ENCODE measurements at places on chromosomes 3 and 15. TPM values are rescaled to one million over a fixed set of nuclear protein-coding genes. Genes with fewer than 3 reads are reported as not detected.

- H3K27ac ChIP-seq = no peak overlapping the region
- no peaks in the 10 kb centered on the region for H3K27me3 ChIP-seq
- H3K36me3 ChIP-seq = peaks cover 11% of the 10 kb centered on the region
- no peak overlapping the region for H3K4me3 ChIP-seq
- H3K4me1 ChIP-seq = no peaks in the 10 kb centered on the region
Observed at GRCh38 chr3:57281715-57282114, 10.8 kb downstream of the ASB14 start.

The CHRNA5 gene
- total RNA-seq = 23.6 TPM

- no peaks in the 10 kb centered on the region for H3K27me3 ChIP-seq
- no peak overlapping the region for H3K27ac ChIP-seq
- no peaks in the 10 kb centered on the region for H3K36me3 ChIP-seq
- DNase-seq = no peak
- H3K4me1 ChIP-seq = no peaks in the 10 kb centered on the region
- H3K4me3 ChIP-seq = no peak overlapping the region
Observed at GRCh38 chr3:102353148-102353547, 81.7 kb upstream of the ZPLD1 start.

- no peaks in the 10 kb centered on the region for H3K36me3 ChIP-seq
- DNase-seq = no peak
- peaks cover 62% of the 10 kb centered on the region for H3K27me3 ChIP-seq
- no peak overlapping the region for H3K27ac ChIP-seq
Observed at GRCh38 chr3:39801216-39801615, 8.2 kb upstream of the MYRIP start.

DNA sequence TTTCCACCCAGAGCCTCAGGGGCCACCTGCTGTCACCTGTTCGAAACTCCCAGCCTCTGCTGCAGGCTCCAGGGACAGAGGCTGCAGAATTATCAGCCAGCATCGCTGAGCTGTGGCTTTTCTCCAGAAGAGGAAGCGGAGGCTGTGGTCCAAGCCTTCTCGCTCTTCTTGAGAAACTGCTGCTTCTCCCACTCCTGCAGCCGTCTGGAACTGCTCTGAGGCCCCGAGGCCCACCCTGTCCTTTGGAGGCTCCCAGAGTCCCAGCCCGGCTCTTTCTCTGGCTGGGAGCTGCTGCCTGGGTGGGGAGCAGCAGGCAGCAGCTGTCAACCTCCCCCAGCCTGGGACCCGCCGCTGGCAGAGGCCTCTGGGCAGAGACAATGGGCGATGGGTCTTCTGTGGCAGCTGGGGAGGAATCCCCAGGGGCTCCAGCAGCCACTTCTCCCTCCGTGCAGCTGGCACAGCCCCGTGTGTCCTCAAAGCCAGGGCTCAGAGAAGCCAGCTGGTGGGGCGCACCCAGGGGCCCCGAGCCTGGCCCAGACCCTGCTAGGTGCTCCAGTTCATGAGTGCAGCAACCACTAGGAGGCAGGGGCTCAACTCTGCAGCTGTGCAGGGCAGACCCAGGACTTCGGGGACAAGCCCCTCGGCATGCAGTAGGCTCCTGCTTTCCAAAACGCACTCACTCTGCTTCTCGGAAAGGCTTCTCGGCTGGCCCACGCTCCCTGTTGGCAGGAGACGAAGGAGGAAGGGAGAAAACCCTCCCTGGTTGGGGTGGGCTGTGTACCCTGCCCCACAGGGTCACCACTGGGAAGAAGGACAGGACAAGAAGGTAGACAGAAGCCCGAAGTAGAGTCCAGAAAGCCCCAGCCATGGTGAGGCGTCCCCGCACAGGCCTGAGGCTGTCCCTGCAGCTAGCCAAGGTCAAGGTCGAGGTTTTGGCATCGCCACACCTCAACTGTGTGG is 49.9 kb upstream of the FURIN start:
- H3K4me1 ChIP-seq = no peaks in the 10 kb centered on the region
- DNase-seq = no peak
- H3K36me3 ChIP-seq = no peaks in the 10 kb centered on the region
- peak overlapping the region; percentile 21 for H3K4me3 ChIP-seq

- H3K4me3 ChIP-seq = no peak overlapping the region
- H3K27me3 ChIP-seq = no peaks in the 10 kb centered on the region
- H3K36me3 ChIP-seq = no peaks in the 10 kb centered on the region
Observed at GRCh38 chr15:67026610-67026967, 38.8 kb upstream of the SMAD3 start.

DNA sequence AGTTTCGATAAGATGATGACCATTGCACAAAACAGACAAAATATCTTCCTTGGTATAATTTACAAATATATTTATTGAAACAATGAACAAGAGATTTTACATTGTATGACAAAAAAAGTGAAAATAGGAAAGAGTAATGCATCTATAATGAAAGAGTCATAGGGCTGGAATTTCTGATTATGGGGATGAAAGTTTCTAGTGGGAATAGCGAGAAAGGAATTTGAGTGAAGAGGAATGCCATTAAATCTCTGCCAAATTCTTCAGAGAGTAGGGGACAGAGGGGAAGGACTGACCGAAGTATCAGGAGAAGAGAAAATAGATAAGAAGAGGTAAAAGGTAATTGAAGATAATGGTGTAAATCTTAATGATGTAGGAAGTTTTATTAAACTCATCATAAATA is 125.4 kb downstream of the VGLL3 start:
- H3K36me3 ChIP-seq = no peaks in the 10 kb centered on the region
- DNase-seq = no peak
- H3K27me3 ChIP-seq = no peaks in the 10 kb centered on the region
- no peak overlapping the region for H3K4me3 ChIP-seq

The GLCE gene
- 17.8 TPM for total RNA-seq

The LRRC3B gene
- 0.16 TPM for total RNA-seq

GRCh38 chr3:14404186-14404585 is 1.8 kb downstream of the SLC6A6 start:
- H3K36me3 ChIP-seq = no peaks in the 10 kb centered on the region
- H3K4me1 ChIP-seq = peaks cover 37% of the 10 kb centered on the region
- H3K4me3 ChIP-seq = peak overlapping the region; percentile 91
- no peaks in the 10 kb centered on the region for H3K27me3 ChIP-seq
- no peak for DNase-seq

The ALPK3 gene
- total RNA-seq = 4.4 TPM

- no peak for DNase-seq
- no peak overlapping the region for H3K4me3 ChIP-seq
- H3K4me1 ChIP-seq = peaks cover 14% of the 10 kb centered on the region
- no peak overlapping the region for H3K27ac ChIP-seq
Observed at GRCh38 chr3:156519758-156520162, 35.2 kb downstream of the SSR3 start.

DNA sequence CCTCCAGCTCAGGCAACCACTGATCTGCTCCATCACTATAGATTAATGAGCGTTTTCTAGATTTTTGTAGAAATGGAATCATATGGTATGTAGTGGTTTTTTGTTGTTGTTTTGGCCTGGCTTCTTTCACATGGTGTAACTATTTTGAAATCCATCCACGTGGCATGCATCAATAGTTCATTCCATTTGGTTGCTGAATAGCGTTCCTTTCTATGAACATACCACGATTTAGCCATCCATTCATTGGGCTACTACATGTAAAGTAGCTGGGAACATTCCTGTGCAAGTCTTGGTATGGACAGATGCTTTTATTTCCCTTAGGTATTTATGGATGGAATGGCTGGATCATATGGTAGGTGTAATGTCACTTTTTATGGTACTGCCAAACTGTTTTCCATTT is 10.7 kb upstream of the CHSY1 start:
- H3K4me3 ChIP-seq = no peak overlapping the region
- peaks cover 18% of the 10 kb centered on the region for H3K27me3 ChIP-seq
- peaks cover 17% of the 10 kb centered on the region for H3K4me1 ChIP-seq
- DNase-seq = no peak

The SAMMSON gene
- total RNA-seq = not detected

DNA sequence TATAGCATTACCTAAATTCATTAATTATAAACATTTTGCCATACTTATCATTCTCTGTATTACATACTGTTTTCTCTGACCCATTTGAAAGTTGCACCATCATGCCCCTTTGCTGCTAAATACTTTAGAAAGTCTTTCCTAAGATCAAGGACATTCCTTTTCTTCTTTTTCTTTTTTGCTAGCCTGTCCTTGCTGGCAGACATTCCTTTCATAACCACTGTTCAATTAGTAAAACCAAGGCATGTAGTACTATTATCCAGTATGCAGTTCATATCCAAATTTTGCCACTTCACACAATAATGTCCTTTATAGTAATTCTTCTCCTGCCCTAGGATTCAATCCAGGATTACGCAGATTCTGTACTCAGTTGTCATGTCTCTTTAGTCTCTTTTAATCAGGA is 321.0 kb upstream of the C2CD4B start:
- H3K27me3 ChIP-seq = no peaks in the 10 kb centered on the region
- H3K4me1 ChIP-seq = peaks cover 35% of the 10 kb centered on the region
- no peak overlapping the region for H3K27ac ChIP-seq
- H3K4me3 ChIP-seq = no peak overlapping the region
- DNase-seq = no peak
- no peaks in the 10 kb centered on the region for H3K36me3 ChIP-seq

The HCLS1 gene
- 0.45 TPM for total RNA-seq

GRCh38 chr3:112815981-112816380 is 30.7 kb downstream of the CD200R1L start:
- no peak for DNase-seq
- no peaks in the 10 kb centered on the region for H3K27me3 ChIP-seq
- no peak overlapping the region for H3K27ac ChIP-seq
- H3K4me3 ChIP-seq = no peak overlapping the region

The CHRM5 gene
- not detected for total RNA-seq

GRCh38 chr3:134059671-134060560 is 30.2 kb upstream of the SLCO2A1 start:
- H3K27ac ChIP-seq = peak overlapping the region; percentile 64
- H3K27me3 ChIP-seq = no peaks in the 10 kb centered on the region
- DNase-seq = no peak
